ENCODE measurements at places on chromosomes 7 and 10.

GRCh38 chr7:10863476-10863875 lies 110.2 kb upstream of the PHF14 start:
- no peak for DNase-seq

DNA sequence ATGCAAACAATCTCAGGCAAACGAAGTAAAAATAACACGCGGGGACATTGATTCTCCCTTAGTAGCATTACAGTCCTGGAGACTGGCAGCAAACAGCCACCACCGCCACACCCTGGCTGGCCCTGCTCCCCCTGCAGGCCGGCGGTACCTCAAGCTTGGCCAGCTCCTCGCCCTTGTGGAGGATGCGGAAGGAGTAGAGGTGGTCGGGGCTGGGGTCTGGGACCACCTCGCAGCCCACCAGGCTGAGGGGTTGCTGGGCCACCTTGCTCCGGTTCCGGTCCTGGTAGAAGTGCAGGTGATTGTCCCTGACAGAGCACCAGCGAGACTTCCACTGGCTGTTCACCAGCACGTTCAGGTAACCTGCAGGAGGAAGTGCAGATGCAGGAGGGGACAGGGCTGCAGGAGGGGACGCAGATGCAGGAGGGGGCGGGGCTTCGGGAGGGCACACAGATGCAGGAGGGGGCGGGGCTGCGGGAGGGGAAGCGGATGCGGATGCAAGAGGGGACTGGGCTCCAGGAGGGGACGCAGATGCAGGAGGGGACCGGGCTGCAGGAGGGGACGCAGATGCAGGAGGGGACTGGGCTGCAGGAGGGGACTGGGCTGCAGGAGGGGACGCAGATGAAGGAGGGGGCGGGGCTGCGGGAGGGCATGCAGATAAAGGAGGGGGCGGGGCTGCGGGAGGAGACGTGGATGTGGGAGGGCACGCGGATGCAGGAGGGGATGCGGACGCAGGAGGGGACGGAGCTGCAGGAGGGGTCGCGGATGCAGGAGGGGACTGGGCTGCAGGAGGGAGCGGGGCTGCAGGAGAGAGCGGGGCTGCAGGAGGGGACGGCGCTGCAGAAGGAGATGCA lies 65.7 kb downstream of the VWA2 start:
- peak; percentile 34 for DNase-seq

DNA sequence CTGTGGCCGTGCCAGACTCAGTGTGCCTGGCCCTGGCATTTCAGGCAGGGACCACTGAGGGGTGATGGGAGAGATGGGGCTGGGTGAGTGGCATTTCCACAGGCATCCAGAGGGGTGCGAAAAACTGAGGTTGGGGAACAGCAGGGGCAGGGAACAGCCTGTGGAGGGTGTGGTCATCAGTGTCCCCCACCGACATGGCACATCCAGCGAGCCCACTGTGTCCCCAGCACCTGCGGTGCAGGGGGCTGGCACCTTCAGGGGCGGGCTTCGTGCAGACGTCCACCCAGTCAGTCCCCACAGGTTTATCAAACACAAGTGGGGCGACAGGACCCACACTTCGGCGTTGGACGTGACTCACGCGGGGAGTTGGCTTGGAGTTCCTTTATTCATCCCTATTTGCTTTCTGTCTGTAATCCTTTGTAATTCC lies 14.8 kb downstream of the CUX1 start:
- DNase-seq, result no peak

DNA sequence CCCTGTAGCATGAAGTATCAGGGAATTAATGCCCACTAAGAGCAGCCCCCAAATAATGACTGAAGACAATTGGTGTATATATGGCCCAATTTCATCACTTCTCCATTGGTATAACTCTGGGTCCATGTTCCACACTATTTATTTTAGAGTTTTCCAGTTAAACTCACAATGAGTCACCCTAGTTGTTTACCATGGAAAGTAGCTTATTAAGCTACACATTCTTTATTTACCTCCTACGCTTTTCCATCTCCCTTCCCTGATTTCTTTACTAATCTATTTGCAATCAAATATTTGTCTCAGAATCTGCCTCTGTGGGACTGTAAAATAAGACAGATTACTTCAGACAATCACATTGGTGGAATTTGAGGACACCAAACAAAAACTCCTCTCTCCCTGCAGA lies 655.6 kb downstream of the SORCS1 start:
- DNase-seq, result no peak

GRCh38 chr7:26388256-26388655 lies 96.6 kb downstream of the SNX10 start:
- no peak for DNase-seq

DNA sequence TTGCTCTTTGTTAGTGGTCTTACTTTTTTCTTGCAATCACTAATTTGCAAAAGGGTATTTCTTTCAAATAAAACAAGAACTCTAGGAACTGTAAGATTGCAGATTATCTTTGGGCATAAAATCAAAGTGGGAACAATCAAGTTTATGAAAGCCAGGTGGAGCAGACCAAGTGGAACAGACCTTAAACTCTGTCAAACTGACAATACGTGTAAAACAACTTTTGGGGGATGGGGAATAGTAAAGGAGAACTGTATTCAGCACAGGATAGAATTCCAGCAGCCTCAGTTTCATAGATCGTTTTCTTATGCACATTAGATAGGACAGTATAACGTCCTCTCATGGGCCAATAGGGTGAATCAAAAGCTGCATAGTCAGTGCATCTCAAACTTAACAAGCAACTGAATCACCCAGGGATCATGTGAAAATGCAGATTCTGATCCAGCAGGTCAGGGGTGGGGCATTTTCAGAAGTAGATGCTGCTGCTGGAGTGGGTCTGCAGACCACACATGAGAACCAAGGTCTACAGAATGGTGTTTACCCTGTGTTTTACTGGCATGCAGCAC lies 120.7 kb downstream of the PIP4K2A start:
- no peak for DNase-seq

DNA sequence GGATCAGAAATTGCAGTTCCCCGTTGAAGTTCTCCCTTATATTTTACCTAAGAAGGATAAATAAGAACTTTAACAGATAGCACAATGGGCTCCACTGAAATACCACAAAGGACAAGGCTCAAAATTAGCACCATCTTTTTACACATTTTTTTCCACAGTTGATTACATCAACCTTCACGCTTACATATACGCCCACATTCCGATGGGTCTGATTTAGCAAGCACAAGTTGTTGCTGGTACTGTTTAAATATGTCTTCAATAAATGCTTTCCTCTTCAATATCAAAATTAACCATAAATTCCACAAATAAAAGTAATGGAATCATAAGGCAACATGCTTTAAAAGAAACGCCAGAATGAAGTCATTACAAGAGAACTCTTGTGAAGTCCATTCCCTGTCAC lies 79.5 kb downstream of the NEBL start:
- no peak for DNase-seq

DNA sequence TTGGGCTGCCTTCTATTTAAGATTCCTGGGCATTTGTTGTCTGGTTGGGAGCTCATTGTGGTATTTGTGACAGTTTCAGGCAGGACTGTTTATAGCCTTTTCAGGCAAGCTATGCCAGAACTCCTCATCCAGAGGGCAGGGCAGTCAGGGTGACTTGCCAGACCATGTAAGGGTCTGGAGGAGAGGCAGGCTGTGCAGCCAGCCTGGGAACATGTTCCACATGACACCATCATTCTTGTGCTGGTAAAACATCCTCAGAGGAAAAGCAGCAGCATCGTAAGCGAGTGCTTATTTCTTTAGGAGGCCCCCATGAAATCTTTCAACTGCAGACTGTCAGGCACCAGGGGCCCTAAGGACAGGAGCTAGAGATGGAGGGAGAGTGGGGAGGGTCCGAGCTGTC lies 44.0 kb upstream of the SORBS1 start:
- DNase-seq, result no peak

GRCh38 chr10:72356987-72357386 lies 2.3 kb upstream of the DNAJB12 start:
- no peak for DNase-seq

GRCh38 chr7:116534790-116535189 lies 10.0 kb downstream of the CAV1 start:
- no peak for DNase-seq

DNA sequence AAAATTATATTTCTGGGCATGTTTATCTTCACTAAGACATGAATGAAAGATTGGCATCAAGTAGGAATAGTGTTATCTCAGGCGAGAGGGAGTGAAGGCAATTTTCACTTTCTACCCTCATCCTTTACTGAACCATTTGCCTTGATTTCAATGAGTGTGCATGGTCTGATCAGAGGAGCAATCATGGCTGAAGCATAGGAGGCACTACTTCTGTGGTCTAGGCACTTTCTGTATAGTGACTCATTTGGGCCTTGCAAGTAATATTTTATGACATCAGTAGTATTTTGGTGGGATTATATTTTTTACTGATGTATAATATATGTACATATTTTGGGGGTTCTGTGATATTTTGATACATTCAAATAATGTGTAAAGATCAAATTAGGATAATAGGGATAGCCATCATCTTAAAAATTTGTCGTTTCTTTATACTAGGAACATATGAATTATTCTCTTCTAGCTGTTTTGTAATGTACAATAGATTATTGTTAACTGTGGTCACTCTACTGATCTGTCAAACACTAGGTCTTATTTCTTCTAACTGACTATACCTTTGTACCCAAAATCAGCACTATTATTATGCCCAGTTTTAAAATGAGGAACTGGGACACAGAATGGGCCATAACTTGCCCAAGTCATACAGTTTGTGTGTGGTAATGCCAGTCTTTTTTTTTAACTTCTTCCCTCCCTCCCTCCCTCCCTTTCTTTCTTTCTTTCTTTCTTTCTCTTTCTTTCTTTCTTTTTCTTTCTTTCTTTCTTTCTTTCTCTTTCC lies 101.9 kb downstream of the RAB11FIP2 start:
- DNase-seq, result no peak

GRCh38 chr10:70694418-70695141 lies 22.3 kb downstream of the ADAMTS14 start:
- no peak for DNase-seq

GRCh38 chr10:95295031-95295755 lies 4.4 kb upstream of the PDLIM1 start:
- DNase-seq, result peak; percentile 43

DNA sequence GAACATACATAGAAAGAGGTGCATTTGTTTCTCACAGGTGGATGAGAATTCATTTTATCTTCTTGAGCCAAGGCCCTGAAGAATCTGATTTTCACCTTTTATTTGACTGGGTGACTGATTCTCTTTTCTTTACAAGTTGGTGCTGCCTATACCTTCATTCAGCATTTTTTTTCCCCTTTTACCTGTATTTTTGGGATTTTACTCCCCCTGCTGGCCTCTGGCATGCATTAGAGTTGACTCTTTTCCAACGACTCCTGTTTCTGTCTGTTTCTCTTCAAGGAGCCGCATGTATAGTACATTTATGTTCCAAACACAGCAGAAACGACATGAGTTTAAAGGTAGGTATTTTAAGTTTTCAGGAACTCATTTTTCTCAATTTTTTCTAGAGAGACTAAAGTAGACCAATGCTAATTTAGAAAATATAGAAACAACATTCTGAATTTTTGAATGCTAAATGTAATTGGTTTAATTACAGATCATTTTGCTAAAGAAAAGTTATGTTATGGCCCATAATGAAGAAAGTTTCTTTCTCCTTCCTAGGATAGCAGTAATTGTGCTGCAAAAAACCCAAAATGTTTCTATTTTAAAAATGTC lies 149.8 kb upstream of the HDAC9 start:
- DNase-seq, result no peak

- DNase-seq, result no peak
These were observed 184.5 kb downstream of the ADAM12 start for GRCh38 chr10:126203746-126204145.

- DNase-seq, result no peak
These were observed 1.8 kb upstream of the PFKFB3 start for GRCh38 chr10:6200734-6201515.

DNA sequence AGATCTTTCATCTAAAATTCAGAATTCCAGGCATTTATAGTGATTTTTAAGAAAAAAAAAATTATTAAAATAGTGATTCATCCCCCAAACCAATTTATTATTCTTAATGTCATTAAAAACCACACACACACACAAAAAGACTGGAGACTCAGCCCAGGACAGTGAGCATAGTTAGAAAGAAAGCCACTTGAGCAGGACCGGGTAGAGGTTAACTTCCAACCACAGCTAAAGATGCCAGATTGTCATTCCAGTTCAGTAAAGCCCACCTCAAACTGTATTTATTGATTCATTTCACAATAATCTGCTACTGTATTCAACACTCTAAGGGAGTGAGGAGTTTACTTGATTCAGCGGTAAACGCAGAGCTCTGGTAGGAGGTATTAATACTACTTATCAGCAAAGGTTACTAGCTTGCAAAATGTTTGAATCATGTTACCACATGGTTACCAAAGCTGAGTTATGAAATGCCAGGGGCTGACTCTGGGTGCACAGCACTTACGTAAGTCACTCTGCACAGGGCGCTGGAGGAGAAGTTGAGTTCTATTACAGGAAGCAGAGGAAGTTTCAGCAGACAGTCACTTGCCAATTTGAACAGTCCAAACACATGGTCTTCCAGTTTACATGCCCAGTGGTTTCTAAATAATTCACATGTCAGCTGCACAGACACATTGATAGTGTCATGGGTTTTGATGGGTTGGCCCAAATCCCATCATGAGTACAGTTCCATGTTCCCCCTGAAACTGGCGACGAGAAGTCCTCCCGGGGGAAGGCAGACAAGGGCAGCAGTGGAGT lies 64.6 kb downstream of the KLF6 start:
- no peak for DNase-seq

DNA sequence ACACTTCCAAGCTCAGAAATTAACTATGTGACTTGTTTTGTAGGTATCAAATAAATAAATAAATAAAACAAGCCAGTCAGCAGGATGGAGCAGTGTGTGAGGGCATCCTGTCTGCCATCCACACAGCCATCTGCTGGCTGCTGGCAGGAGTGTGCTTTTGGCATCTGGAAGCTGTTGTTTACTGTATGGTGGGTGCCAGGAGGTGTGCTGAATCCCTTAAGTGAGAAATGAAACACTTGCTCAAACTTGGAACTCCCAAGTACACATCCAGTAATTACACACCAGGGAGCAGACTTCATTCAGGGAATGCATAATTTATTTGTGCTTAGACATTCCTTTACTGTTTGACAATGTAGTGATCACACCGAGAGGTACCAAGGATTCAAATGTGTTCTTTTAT lies 16.9 kb upstream of the TAX1BP1 start:
- no peak for DNase-seq

- DNase-seq, result no peak
These were observed 802 bp upstream of the CDK6 start for GRCh38 chr7:92837000-92837749.

DNA sequence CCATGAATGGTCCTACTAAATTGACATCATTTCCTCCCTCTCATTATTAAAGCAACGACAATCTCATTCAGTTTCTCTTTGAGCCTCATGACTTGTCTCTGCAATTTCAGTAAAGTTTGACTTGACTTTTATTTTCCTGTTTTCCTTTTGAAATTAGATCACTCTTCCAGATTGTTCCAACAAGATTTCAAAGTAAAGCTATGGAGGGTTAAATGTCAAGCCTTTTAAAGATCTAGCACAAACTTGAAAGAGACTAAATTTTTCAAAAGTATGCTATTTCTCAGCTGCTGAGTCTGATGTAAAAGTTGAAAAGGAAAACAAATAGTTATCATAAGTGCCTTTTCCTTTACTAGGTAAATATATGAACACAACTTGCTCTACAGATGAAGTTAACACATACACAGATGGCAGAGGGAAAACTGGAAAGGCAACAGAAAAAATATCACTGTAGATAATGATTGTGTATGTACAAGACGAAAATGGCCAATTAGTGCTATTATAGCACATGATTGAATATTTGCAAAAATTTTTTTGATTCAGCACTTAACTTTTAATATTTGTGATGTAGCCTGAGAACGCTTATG lies 200.6 kb downstream of the WDR11 start:
- no peak for DNase-seq

All from central memory CD8-positive, alpha-beta T cell (primary cell).